ENCODE measurements at places on chromosomes 16 and 17.

- no peak for DNase-seq
Measured at GRCh38 chr17:82831041-82831817, 8.6 kb downstream of the ZNF750 start.

- DNase-seq: no peak
Measured at GRCh38 chr16:17379121-17379571, 91.6 kb downstream of the XYLT1 start.

- no peak for DNase-seq
Measured at GRCh38 chr16:2950353-2950724, 13.7 kb upstream of the KREMEN2 start.

GRCh38 chr16:71467810-71468209, 5.8 kb upstream of the ZNF23 start:
- DNase-seq: peak; percentile 37

DNA sequence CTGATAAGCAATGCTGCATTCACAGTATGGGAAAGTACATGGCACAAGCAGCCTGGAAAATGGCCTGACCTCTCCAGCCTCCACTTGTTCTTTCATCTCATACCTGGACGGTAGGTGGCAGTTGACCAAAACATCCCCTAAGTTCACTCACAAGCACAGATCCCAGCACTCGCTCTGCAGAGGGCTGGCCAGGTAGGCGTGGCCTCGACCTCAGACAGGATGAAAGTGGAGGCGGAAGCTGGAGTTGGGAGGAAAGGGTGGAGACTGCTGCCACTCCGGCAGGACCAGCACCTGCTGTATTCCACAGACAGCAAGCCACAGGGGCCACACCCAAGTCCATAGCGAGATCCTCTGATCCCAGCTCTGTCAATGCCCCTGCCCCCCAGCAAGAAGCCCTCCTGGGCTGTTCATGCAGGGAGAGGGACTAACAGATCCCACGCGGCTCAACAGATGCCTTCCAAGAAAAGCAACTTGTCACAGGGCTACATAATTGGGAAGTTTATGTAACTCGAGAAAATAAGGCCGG, 31.3 kb downstream of the ZCCHC14 start:
- DNase-seq: peak; percentile 77

- DNase-seq: no peak
Measured at GRCh38 chr16:81432937-81433557, 11.6 kb upstream of the CMIP start.

- DNase-seq: no peak
Measured at GRCh38 chr17:55806745-55807495, 56.1 kb downstream of the PCTP start.

GRCh38 chr16:13436641-13437412, 483.1 kb upstream of the ERCC4 start:
- no peak for DNase-seq

GRCh38 chr16:81804134-81804610, 25.1 kb downstream of the PLCG2 start:
- DNase-seq: no peak

DNA sequence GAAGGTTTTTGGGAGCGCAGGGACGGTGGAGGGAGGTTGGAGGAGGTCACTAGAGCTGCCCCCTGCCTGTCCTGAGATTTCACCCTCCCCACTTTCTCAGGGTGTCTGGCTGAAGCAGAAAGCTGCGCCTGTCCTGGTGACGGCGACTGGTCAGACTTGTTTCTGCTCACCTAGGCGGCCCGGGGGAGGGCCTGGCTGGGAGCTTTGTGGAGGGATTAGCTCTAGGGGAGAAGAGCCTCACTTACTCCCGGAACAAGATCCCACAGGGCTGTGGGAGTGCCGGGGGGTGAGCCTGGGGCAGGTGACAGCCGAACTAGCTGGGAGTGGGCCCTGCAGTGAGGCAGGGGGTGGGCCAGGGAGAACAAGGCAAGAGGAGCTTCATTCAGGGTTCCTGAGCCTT, 11.5 kb downstream of the NHERF1 start:
- peak; percentile 49 for DNase-seq

DNA sequence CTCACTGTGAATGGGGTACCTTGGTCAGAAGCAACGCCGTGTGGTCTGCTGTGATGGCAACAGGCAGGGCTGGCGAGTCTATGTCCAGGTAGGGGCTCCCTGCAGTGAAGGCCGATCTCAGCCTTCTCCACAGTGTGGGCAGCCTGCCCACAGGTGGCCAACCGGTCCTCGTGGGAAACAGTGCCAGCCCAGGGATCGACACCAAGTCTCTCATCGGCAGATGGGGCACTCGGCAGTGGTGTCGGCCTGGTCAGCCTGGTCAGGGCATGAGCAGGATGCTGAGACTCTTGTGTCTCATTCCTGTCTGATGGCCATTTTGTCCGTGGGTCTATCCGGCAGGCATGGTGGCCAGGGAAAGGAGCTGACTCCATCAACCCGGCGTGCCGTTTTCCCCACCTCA, 92.2 kb downstream of the TNFRSF13B start:
- DNase-seq: no peak

DNA sequence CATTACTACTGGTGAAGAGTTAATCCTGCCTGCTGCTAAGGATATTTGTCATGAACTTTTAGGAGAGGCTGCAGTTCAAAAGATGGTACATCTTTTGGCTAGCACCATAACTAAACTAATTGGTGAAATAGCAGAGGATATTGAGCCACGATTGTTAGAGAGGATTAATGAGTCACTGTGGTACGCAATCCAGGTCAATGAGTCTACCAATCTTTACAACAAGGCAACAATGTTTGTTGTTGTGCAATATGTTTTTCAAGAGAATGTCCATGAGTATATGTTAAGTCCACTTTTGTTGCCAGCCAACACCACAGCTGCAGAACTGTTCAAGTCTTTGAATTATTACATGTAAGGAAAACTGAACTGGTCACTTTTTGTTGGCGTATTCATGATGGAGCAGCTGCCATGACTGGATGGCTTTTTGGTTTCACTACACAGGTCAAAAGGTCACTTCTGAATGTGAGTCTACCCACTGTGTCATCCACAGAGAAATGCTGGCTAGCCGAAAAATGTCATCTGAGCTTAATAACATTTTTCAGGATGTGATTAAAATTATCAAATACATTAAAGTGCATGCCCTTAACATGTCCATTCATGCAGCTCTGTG, 402.6 kb upstream of the KIF2B start:
- no peak for DNase-seq

DNA sequence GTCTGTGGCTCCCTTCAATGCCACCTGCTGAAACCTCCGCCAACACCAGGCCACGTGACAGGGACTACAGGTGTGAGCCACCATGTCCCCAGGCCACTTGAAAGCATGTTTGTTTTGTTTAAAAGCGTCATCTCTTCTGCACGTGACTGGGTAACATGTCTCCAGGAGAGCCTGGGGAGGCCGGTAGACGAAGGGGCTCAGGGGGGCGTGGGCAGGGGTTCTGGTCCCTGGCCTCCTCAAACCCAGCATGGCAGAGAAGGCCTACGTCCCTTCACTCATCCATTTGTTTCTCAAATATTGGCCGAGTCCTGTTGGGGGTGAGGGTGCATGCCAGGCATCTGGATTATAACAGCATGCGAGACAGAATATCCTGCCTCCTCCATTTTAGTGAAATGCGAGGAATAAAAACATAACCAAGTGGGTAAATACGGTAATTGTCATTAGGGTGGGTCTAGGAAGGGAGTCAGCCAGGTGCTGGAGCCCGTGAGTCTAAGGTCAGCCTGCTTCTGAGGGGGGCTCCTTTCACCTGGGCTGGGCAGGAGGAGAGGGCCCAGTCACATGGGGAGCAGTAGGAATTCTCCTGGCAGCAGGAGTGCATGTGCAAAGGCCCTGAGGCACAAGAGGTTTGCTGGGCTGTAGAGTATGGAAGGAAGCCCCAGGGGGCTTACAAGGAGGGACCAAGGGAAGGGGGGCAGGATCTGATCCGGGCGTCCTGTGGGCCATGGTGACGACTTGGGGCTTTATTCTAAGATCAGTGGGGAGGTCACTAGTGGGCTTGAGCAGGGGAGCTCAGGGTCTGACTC, 26.8 kb upstream of the CIBAR2 start:
- DNase-seq: no peak

DNA sequence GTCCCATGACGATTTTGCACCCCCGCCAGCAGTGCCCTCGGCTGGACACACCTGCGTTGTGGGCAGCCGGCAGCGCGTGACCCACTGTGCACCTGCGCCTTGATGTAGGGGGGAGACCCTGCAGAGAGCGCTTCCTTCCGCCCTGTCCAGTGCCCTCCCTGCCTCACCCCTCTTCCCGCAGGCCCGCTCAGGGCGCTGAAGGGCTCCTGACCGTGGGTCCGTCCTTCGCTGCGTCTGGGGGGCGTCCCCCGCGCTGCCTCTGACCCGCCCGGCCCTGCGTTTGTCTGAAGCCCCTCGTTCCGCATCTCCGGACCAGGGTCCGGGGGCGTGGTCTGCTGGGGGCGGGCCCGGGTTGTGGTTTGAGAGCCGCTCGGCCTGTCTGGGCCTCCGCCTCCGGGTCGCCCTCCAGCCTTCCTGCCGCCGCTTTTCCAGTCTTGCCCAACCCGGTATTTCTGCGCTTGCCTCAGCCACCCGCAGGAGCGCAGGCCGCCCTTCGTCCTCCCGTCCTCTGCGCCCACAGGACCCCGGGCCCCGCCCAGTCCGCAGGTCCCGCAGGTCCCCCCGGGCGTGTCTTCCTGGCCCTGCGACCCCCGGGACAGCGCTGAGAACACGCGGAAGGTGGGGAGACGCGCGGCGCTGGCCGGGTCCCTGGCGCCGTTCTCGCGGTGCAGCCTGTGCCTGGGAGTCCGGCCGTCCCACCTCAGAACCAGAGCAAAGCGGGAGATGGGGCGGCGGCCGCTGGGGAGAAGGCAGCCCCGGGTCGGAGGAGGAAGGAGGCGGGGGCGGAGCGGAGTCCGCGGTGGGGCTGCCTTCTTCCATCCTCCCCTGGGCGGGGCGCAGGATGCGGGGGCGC, 4.0 kb upstream of the IL17C start:
- DNase-seq: no peak

DNA sequence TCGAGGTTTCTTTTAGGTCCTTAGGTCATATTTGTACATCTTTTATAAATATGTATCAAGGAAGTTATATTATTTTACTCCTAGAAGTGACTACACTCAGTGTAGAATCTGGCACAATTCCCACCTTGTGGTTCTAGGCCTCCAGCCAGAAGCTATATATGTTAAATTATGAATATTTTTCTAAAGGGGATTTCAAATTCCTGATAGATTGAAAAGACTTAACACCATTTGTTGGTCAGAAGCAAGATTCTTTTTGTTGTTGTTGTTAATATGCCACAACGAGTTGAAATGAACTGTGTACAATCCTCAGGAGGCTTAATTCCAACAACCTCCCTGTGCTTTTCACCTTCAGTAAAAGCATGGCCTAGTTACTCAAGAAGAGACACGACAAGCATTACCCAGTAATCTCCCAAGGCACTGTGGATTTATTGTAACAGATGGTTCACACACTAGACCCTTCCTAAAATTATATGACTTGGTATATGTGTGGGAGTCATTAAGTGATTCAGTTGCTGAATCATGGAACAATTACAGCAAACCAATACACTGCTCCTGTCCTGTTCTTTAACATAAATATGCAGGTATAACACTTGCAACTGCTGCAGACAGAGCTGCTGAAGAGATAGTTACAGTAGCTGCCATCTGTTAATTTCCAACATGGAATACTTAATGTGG, 964.4 kb upstream of the GOT2 start:
- DNase-seq: no peak

DNA sequence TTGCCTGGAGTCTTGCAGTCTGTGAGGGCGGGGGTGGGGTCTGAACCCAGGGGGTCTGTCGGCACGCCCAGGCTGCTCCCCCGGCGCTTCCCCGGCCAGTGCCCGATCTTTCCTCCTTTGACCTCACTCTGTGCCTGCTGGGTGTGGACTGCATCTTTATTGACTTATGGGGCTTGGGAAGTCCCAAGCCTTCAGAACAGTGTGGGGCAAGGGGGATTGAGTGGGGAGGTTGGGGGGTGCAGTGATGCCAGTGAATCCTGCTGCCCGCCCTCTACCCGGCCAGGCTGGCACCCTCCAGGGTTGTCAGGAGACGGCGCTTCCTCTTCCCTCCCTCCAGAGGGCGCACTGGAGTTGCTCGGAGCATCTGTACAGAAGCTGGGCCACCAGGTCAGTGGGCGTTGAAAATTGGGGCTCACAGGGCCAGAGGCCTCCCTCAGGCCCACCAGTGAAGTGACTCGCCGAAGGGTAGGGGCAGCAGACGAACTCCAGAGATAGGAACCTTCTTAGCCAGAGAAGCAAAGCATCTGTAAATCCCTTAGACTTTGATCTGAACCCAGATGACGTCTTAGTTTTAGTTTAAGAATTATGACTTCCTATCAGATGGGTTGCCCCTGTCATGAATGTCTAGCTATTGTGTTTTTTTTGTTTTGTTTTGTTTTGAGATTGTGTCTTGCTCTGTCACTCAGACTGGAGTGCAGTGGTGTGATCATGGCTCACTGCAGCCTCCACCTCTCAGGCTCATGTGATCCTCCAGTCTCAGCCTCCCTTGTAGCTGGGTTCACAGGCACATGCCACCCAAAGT, 184.8 kb upstream of the CIBAR2 start:
- DNase-seq: peak; percentile 41
